Brain pericyte (primary cell): ENCODE measurements at places on chromosomes 1 and 21.

GRCh38 chr1:25699500-25700143 is 83.0 kb downstream of the MAN1C1 start:
- no peak for DNase-seq

- DNase-seq = no peak
Measured at GRCh38 chr1:30111431-30111830, 612.0 kb downstream of the MATN1 start.

DNA sequence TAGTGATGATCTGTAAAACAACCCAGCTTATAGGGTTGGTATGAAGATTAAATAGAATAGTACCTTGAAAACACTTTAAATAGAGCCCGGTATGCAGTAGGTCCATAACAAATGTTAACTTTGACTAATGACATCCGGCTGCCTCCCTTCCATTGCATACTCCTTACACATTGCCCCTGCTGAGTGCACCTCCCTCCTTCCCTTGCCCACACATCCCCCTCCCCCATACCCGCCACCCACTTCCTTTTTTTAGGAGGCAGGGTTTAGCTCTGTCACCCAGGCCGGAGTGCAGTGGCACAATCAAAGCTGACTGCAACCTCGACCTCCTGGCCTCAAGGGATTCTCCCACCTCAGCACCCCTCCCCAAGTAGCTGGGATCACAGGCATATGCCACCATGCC is 24.4 kb upstream of the ZC3H12A start:
- no peak for DNase-seq

- DNase-seq = no peak
Measured at GRCh38 chr1:225914391-225914790, 9.7 kb downstream of the PYCR2 start.

GRCh38 chr1:159168043-159168442 is 3.4 kb upstream of the CADM3 start:
- no peak for DNase-seq

GRCh38 chr1:209625791-209626285 is 26.4 kb downstream of the LAMB3 start:
- no peak for DNase-seq

GRCh38 chr1:64098846-64099582 is 104.4 kb upstream of the UBE2U start:
- DNase-seq = no peak

DNA sequence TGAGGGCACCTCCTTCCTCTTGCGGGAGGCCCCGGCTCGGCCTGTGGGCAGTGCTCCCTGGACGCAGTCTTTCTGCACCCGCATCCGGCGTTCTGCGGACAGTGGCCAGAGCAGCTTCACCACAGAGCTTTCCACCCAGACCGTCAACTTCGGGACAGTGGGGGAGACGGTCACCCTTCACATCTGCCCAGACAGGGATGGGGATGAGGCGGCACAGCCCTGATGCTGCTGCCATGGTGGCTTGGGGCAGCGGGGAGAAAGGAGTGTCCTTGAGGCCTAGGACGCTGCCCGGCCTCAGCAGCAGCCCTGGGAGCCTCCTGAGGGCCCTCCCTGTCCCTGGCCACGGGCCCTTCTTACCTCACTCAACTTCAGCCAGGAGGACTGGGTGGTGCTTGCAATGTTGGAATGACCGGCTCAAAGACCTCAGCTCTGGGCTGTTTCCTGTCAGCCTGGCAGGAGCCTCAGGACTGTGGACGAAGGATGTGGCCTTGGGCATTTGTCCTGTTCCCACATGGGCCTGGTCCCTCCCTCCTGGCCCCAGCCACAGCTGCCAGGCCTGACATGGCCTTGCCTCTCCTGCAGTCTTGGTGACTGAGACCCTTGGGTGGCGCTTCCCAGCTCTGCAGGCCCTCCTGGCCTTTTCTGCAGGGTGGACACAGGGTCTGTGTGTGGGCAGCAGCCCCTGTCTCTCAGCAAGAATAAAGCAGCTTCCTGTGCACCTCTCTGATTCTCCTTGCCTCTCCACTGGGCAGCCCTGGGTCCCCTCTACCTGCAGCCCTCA is 45.9 kb downstream of the TRIM11 start:
- DNase-seq = no peak

DNA sequence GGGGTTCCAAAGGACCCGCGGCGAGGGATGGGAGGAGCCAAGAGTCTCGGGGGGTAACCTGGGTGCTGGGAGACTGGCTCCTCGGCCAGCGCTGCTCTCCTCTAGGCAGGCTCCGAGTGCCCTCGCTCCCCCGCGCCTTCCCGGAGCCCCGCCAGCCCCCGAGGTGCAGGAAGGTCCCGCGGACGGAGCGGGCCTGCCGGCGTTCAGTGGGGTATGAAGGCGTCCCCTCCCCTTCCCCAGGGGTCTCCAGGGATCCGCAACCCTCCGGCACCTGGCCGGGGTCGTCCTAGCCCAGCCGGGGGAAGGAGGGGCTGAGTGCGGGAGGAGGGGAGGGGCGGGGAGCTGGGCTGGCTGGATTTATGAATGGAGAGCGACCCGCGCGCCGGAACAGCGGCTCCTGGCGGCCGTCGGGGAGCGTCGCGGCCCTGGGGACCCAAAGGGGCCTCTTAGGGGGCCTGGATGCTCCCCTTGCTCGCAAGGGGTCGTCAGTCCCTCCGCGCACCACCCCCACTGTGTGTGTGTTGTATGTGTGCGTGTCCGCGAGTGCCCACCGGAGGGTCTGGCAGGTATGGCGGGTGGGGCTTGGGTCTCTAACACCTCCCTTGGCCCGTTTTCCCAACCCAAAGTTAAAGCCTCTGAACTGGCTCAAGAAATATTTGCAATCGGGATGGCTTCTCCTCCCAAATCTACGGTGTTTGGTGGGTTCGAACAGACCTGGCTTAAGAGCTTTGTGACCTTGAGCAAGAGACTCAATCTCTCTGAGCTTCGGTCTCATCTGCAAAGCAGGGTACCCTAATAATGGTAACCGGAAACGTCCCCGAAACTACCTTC is 642 bp downstream of the HCRTR1 start:
- DNase-seq = no peak

GRCh38 chr1:150102986-150103385 is 35.4 kb downstream of the VPS45 start:
- no peak for DNase-seq

DNA sequence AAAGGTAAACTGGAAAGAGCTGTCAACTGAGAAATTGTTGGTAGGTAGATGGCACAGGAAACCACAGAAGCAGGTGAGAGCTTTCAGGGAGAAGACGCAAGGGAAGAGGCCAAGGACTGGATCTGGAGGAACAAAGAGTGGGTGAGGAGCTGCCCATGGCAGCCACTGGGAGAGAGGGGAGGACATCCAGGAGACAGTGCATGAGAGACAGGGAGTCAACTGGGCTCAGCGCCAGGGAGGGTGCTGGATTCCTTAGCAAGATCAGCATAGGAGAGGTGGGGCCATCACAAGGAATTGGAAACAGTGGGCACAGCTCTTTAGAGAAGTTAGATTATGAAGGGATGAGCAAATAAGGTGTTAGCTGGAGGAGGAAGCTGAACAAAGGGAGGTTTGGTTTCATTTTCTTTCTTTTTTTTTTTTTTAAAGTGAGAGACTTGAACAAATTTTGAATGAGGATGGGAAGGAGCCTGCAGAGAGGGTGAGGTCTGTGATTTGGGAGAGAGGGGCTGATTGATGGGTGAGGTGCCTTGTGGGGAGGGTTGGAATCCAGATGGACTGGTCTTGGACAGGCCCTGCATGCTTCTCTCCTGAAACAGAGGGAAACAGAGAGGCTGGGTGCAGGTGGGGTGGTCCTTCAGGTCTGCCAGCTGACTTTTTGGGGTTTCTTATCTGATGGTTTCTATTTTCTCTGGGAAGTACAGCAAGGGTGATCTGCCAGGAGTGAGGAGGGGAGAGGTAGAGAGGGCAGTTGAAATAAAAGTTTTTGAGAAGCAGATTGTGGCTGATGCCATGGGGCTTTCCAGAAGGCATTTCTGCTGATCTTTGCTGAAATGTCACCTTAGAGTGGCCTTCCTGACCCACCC is 5.4 kb downstream of the CYP4B1 start:
- no peak for DNase-seq

DNA sequence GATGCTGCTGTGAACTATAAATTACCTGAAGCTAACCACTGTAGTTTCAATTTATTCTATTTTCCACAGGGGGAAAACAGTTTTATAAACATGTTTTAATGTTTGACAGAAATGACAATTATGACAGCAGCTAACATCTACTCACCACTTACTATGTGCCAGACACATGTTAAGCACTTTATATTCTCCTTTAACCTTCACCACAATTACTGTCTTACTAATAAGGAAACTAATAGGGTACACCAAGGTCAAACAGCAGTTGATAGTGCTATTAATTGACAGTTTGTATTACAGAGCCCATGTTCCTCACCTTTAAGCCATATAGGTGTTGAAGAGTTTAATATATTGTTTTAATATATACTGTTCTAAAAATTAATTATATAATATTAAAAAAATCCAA is 146.4 kb downstream of the EVI5 start:
- no peak for DNase-seq

GRCh38 chr1:156660752-156661112 is 16.5 kb downstream of the NES start:
- DNase-seq = no peak

- no peak for DNase-seq
Measured at GRCh38 chr1:83693427-83694126, 305.4 kb downstream of the TTLL7 start.

GRCh38 chr21:15687208-15687607 is 42.6 kb upstream of the USP25 start:
- no peak for DNase-seq
